ENCODE measurements at places on chromosomes 4 and X.
A peak's percentile ranks its signal among the peaks of the same experiment; 100 is the strongest.

- DNase-seq, result no peak
These were observed 24.0 kb upstream of the DRP2 start for GRCh38 chrX:101195442-101196173.

DNA sequence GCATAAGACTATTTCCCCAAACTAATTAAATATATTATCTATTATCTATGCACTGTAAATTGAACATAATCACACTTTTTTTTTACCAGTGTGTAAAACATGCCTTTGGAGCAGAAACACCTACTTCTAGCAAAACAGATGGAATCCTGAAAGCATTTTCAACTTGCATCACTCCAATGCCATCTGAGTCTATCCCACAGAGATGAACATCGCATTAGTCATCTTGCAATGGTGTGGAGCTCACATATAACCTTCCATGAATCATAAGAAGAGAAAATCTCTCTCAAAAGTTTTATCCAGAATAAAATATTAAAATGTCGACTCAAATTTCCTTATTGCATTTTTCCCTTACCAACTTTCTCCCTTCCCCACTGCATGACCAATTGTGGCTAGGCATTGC lies 406.7 kb upstream of the ACTRT1 start:
- DNase-seq, result no peak

GRCh38 chr4:116628598-116628997 lies 456.8 kb downstream of the TRAM1L1 start:
- DNase-seq, result no peak

DNA sequence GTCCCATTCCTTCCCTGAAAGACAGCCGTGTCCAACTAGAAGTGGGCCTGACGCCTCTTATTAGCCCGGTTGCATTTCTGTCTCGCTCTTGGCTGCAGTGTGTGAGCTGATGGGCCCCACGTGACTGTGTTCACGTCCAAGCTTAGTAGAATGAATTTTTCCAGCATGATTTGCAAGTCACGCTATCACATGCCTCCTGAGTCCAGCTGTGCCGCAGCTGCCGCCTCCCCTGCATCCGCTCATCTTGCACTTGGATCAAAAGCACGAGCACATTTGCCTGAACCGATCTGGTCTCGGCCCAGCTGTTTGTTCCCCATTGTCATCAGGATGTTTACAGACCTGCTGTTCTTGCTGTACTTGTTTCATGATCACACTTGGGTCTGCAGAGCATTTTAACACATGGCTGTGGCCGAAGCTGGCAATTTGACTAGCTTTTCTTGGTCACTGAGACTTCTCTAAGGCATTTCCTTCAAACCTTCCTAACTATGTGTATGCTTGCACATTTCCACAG lies 126.5 kb downstream of the KIT start:
- DNase-seq, result peak; percentile 64
